ENCODE measurements at places on chromosomes 3 and 15.
A peak's percentile ranks its signal among the peaks of the same experiment; 100 is the strongest.

DNA sequence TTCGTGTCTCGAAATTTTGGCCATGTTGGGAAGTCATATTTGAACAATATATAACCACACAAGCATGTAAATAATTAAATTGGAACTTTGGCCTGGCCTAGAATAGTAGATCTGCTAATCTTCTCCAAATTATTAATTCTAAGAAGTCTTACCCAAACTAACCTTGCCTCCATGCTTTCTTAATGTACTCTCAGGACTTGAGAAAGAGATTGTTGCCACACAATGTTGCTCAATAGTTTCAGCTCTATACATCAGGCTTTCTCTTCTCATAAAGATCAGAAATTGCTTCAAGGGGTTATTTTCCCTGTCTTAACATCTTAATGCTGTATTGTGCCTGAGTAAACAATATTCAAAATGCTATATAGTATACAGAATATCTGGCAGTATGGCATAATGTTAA lies 202.7 kb upstream of the LRIG1 start:
- H3K4me3 ChIP-seq = no peak overlapping the region
- H3K36me3 ChIP-seq = no peaks in the 10 kb centered on the region
- no peak for DNase-seq

GRCh38 chr3:195896361-195897080 lies 11.8 kb downstream of the TNK2 start:
- H3K27ac ChIP-seq = peak overlapping the region; percentile 87
- H3K4me3 ChIP-seq = peak overlapping the region; percentile 56
- peaks cover 24% of the 10 kb centered on the region for H3K4me1 ChIP-seq
- DNase-seq = peak; percentile 40
- no peaks in the 10 kb centered on the region for H3K36me3 ChIP-seq

GRCh38 chr3:166190360-166190759 lies 353.1 kb upstream of the BCHE start:
- H3K27ac ChIP-seq = no peak overlapping the region
- DNase-seq = no peak
- H3K36me3 ChIP-seq = no peaks in the 10 kb centered on the region
- no peaks in the 10 kb centered on the region for H3K27me3 ChIP-seq

- H3K4me1 ChIP-seq = no peaks in the 10 kb centered on the region
- DNase-seq = no peak
- H3K27me3 ChIP-seq = no peaks in the 10 kb centered on the region
Observed at GRCh38 chr3:181006541-181006940, 17.0 kb upstream of the DNAJC19 start.

- H3K4me3 ChIP-seq = no peak overlapping the region
- H3K27ac ChIP-seq = no peak overlapping the region
- no peaks in the 10 kb centered on the region for H3K27me3 ChIP-seq
- no peaks in the 10 kb centered on the region for H3K4me1 ChIP-seq
- no peaks in the 10 kb centered on the region for H3K36me3 ChIP-seq
- no peak for DNase-seq
Observed at GRCh38 chr3:178437236-178437635, 99.0 kb upstream of the KCNMB2 start.

DNA sequence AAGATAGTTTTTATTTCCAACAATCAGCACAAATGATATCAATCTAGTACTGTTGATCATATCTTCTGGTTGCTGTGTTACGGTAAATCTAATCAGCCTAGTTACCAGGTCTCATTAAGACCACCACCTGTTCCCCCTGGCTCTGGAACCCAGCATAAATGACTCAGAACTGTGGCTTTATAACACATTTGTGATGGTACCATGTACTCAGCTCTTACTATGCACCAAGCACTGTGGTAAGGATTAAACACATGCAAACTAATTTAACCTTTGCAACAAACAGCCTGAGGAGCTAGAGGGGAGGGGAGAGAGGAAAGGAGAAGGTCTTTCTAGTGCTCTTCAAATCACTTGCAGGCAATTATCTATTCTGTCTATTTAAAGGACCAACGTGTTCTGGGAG lies 173.9 kb upstream of the LMCD1 start:
- no peaks in the 10 kb centered on the region for H3K27me3 ChIP-seq
- H3K27ac ChIP-seq = no peak overlapping the region
- no peak for DNase-seq
- H3K4me3 ChIP-seq = no peak overlapping the region

DNA sequence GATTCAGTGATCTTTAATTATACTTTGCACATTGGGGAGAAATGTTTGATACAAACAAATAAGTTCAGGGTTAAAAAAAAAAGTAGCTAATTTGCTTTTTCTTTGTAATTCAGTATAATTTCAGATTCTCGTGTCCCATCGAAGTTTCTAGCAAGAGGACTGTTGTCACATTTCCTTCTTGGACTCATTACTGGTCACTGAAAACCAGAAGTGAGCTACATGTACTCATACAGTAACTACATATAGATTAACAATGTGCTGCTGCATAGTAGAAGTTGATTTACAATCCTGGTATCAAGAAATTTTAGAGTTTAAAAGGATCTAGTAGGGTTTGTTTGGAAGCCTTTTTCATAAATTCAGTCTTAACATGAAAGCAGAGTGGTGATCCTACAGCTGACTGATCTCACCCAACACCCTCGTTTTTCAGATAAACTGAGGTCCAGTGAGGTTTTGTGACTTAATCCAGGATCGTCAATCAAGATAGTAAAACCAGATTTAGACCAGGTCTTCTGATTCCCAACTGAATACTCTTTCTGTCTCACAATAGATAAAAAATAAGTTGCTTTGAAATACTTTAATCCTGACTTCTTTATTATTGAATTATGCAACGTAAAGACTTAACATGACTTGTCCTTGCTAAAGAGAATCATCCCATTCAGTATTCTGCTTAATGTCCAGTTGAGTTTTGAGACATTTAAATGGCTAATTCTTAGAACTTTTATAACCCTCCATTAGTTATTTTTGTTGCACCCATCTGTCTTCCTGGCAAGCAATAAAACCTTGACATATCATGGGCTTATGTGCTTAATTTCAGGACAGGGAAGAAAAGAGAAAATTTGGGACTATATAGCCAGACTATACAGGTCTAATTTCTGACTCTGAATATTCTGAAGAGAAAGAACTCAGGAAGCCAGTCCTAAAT lies 2.8 kb downstream of the SEC62 start:
- no peak overlapping the region for H3K27ac ChIP-seq
- no peak for DNase-seq
- H3K4me3 ChIP-seq = no peak overlapping the region
- H3K27me3 ChIP-seq = no peaks in the 10 kb centered on the region

DNA sequence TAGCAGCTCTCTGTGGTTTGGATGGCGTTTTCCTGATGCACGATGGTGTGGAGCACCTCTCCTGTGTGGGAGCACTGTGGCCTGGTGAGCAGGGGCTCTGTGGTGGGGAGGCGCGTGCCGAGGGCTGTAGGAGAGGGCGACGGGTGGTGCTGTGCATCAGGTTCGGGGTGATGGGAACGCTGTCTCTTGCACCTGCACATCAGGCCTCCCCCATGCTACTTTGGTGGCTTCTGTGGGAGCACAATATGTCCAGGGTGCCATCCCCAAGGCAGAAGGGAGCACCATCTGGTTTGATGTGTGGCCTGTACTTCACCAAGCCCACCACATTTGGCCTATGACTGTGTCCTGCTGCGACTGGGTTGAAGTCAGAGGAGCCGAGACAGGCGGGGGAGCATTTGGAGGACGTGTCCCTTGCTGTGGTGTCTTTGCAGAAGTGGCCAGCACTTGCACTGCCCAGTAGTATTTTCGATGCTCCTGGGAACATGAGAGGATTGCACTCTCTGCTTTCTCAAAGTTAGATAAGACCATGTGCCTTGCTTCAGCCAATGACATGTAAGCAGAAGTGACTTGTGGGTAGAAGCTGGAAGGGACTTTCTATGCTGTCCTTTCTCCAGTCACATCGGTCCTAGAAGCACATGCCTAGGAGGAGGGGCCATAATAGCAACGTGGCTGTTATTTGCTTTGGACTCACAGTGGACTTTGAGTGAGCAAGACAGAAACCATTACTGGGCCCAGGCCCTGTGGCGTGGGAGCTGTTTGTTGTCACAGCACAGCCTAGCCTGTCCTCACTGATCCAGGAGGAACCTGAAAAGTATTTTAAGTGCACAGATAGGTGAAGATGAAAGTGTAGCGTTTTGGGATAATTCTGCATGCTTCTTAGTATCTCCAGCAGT lies 72.1 kb downstream of the APBA2 start:
- no peak overlapping the region for H3K27ac ChIP-seq
- DNase-seq = no peak
- H3K36me3 ChIP-seq = no peaks in the 10 kb centered on the region
- no peak overlapping the region for H3K4me3 ChIP-seq
- H3K27me3 ChIP-seq = no peaks in the 10 kb centered on the region

GRCh38 chr3:159787794-159788205 lies 200.8 kb upstream of the IL12A start:
- H3K4me3 ChIP-seq = no peak overlapping the region
- H3K4me1 ChIP-seq = no peaks in the 10 kb centered on the region
- H3K36me3 ChIP-seq = no peaks in the 10 kb centered on the region
- no peak for DNase-seq
- H3K27ac ChIP-seq = peak overlapping the region; percentile 79

GRCh38 chr15:61200626-61201025 lies 28.5 kb downstream of the RORA start:
- H3K4me3 ChIP-seq = no peak overlapping the region
- no peaks in the 10 kb centered on the region for H3K4me1 ChIP-seq
- DNase-seq = no peak
- H3K36me3 ChIP-seq = no peaks in the 10 kb centered on the region
- H3K27ac ChIP-seq = no peak overlapping the region
- no peaks in the 10 kb centered on the region for H3K27me3 ChIP-seq

GRCh38 chr3:64351713-64352638 lies 126.7 kb upstream of the PRICKLE2 start:
- no peaks in the 10 kb centered on the region for H3K36me3 ChIP-seq
- H3K27me3 ChIP-seq = no peaks in the 10 kb centered on the region
- no peak for DNase-seq

- peaks cover 6% of the 10 kb centered on the region for H3K4me1 ChIP-seq
- no peak overlapping the region for H3K4me3 ChIP-seq
- H3K36me3 ChIP-seq = no peaks in the 10 kb centered on the region
Observed at GRCh38 chr3:24382647-24383046, 112.0 kb downstream of the THRB start.

All from breast epithelium (tissue), 4 donors.